ENCODE measurements at places on chromosomes 7 and 10.

DNA sequence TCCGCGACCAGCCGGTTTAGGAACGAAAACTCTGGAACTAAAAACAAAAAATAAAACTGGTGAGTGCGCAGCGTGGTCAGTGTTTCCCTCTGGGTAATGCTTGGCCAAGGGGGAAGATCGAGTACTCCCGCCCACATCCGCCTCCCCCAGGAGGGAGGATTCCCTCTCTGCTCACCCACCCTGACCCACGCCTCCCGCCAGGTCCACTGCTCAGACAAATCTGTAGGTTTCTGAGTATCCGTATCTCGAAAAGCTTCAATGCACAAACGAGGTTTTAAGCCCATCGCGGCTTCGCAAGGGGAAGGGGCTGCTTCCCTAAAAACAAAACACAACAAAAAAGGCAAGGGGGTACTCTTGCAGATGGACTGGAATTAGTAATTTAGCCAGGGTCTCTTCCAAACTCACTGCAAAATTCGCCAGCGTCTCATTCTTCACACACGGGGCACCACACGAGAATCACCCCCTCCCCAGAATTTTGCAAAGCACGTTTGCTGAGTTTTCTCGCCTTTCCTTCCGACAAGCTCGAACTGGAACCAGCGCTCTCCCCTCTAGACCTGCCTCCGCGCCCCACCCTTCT, 75.2 kb downstream of the INSIG1 start:
- DNase-seq = no peak

DNA sequence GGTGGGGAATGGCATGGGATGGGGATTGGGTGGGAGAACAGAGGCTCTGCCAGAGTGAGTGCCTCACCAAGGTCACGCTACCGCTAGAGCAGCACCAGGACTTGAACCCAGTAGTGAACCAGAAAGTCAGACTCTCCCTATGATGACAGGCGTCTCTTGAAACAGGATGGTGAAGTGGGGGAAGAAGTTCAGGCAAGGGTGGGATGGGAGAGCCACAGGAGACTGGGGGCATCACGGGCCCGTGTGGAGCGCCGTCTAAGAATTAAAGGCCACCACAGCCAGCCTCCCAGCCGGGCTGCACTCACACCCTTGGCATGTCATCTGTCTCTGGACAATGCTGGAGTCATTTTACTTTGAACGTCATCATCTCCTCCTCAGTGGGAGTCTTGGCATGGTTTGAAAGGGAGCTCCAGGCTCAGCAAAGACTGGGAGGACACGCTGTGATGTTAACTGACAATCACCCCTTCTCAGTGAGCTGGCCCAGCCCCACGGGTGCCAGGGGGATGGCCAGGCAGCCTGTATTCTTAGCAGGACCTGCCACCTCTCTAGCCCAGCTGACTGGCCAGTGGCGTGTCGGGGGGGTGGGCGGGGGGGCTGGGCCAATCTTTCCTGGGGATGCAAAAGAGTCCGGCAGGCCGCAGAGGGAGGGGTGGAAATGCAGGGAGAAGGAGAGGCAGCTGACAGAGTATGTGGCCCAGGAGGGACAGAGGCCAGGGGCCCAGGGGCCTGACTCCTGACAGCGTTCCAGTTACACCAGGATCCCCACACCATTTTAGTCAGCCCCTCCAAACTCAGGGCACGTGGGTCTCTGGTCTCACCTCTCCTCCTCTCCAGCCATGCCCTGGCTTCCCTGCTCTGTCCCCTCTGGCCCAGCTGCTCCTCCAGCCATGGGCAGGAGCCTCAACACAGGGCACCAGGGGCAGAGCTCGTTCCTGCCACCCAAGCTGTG, 96.2 kb downstream of the VOPP1 start:
- DNase-seq = no peak

DNA sequence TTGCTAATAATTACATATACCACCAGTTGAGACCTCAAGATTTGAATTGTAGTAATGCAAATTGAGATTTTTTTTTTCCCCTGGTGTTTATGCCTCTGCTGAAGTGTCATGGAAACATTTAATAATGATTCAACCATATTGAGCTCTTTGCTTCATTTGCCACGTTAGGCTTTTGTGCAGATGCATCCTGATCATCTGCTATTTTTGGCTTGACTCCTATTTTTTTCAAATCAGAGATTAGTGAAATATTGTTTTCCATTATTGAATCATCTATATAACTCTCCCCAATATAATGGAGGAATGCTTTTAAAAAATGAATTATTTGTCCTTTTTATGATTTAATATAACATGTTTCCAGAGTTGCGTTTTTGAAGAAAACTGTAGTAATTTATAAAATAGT, 115.1 kb downstream of the SRI start:
- no peak for DNase-seq

GRCh38 chr10:121337427-121337826, 260.8 kb downstream of the FGFR2 start:
- no peak for DNase-seq

- no peak for DNase-seq
These were observed 26.9 kb downstream of the BLVRA start for GRCh38 chr7:43785420-43785819.

DNA sequence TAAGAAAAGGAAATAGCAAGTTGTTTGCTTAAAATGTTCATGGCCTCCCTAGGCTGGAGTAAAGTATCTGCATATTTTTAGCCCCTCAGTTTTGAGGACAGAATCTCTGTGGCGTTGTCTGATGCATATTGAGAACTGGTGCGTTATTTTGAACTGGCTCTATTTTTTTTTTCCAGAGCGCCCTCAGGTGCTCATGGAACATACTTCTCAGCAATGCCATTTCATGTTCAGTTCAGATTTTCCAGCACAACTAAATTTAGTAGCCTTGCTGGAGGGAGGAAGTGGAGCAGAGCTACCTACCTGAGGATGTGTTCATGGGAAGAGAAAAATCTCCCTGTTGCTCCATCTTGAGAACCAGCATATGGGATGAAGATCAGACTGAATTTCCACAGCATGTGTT, 870.5 kb downstream of the LRMDA start:
- no peak for DNase-seq

GRCh38 chr10:46050941-46051623, 5.0 kb upstream of the MSMB start:
- no peak for DNase-seq

- DNase-seq = no peak
These were observed 138.5 kb downstream of the LRRC4 start for GRCh38 chr7:127892488-127893314.

GRCh38 chr10:127254276-127254675, 57.9 kb upstream of the INSYN2A start:
- DNase-seq = no peak

- DNase-seq = no peak
These were observed 517.5 kb upstream of the FOXK1 start for GRCh38 chr7:4164556-4164955.

DNA sequence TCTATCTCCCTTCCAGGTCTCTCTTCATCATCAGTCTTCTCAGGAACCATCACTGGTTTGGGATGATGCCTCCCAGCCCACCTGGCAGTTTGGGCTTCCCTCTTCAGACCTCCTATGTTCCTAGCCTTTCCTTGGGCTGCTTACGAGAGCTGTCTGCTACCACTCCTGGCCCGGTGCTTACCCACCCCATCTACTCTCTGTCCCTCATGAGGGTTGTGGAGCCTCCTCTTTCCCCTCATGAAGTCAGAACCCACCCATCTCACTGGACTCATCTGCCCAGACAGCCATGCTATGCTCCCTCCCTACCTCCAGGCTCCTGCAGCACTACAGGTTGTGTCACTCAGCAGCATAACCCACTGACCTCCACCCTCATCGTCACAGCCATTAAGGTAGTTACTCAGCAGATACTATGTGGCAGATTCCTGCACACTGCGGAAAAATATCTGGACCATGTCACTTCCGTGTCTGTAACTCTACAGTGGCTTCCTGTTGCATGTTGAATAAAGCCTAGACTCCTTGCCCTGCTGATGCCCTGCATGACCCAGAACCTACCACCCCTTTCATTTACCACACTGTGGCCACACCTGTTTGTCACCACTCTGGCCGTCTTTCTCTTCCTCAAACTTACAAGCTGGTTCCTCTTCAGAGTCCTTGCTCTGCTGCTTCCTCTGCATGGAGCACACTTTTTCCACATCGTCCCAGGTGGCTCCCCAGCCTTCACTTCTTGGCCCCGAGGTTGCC, 2.0 kb downstream of the DBNL start:
- no peak for DNase-seq

All from stimulated activated CD8-positive, alpha-beta memory T cell treated with anti-CD3 and anti-CD28 coated beads, Interleukin-12 subunit alpha, Interleukin-12 subunit beta, amount 100 ng/mL, for 4 hours (primary cell).